EH (cell line): ENCODE measurements at places on chromosomes 12 and 14.

DNA sequence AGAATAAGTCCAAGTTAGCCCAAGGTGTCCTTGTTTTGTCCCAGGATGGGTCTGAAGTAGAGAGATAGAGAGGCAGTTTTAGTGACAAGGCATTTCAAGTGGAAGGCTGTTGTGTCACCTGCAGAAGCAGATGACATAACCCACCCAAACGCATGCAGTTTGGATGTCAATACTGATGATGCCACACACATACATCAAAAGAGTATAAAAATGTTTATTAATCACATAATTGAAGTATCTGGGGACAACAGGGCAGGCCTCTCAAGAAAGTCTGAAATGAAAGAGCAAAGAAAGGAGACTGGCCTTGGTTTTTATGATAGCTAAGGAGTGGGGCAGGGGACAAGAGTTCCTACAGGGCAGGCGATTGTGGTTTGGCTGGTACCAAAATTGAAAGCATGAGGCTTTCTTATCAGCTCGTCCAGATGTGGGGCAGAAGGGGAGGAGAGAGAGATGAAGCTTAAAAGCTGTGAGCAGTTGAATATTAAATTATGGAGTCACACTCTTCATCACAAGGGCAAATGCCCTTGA lies 78.4 kb upstream of the TSPAN8 start:
- no peak for DNase-seq

- peak; percentile 86 for DNase-seq
Measured at GRCh38 chr12:93824514-93825500, 147.6 kb downstream of the CRADD start.

DNA sequence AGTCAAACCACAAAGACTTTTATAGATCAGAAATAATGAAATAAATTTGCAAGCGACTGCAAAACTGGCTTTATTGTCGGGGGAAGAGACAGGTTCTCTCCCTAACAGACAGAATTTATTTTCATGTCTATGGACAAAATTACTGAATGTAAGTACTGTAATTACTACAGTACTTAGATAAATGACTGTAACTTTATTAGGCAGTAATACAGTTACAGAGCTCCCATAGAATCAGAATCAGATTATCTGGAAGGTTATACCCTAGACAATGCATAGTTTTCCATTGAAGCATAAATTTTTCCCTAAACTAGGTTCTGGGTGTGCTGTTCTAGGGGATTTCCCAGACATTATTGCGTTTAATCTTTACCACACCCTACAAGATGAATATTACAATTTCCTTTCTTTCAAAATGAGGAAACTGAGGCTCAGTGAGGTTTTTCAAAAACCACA lies 114.2 kb downstream of the C12orf75 start:
- DNase-seq, result peak; percentile 55

DNA sequence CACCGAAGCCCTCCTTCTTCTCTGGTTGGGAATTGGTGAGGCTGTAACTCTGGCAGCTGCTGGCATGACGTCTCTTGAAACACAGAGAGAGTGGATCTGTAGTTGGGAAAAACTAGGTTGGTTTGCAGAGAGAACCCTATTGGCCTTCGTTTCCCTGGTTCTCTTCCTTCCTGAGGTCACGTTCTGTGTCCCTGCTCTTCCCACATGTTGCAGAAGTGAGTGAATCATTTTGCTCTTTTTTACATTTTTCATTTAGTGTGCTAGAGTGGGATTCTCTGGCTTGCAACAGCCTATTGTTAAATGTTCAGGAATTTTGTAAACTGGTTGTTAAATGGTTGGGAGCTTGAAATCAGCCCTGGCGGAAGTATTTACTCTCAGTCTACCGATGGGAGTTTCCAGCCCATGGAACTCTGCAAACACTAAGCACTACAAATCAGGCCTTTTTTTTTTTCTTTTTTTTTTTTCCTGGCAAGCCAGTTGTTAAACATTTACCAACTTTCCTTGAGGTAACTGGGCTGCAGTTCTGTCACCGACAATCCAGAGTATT lies 26.8 kb upstream of the CKAP4 start:
- DNase-seq, result peak; percentile 12

DNA sequence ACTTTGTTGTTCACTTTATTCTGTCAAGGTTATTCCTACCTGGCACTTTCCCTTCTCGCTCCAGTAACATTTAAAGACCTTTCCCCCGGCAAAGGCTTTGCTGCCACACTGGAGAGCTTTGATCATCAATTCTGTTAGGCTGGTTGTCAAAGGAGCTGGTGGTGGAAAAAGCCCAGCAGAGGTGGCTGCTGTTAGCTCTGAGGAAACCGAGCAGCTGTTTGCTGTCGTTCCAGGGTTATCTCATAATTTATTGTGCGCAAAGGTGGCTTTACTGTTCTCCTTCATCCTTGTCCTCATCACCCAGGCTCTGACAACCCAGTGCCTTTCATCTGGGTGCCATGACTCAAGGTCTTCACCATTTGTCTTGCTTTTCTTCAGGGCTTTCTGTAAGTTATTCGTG lies 38.2 kb upstream of the CRADD start:
- no peak for DNase-seq
